ENCODE measurements at places on chromosomes 16 and 17.

DNA sequence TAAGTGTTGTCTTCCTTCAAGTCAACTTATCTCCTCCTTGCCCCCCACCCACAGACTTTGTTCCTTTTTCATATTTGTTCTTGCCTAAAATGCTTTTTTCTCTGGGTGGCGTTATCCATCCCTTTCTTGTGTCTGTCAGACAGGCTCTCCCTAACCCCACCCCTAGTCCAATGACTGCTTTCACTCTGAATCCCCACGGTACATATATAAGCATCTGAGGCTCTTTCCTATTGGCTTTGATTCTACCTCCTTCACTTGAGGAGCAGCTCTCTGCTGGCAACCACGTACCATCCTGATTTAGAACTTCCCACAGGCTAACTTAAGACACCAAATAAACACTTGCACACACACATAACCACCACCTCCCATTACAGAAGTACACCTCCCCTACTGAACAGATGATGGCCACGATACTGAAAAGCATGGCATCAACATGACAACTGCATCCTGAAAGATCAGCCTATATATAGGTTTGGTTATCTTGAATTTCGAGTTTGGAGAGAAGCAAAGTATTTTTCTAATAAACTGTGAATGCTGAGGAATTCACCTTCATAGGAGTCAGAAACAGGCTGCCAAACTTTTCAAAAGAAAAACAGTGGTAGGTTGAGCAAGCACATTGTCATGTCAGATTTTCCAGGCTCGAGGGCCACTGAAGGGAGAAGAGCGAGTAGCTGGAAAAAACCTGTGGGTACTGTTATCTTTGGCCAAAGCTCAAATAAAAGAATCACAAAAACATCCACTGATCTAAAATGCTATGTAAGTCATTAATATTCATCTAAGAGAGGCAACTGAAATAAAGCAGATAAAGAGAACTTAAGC lies 24.3 kb downstream of the STAT3 start:
- DNase-seq: no peak

DNA sequence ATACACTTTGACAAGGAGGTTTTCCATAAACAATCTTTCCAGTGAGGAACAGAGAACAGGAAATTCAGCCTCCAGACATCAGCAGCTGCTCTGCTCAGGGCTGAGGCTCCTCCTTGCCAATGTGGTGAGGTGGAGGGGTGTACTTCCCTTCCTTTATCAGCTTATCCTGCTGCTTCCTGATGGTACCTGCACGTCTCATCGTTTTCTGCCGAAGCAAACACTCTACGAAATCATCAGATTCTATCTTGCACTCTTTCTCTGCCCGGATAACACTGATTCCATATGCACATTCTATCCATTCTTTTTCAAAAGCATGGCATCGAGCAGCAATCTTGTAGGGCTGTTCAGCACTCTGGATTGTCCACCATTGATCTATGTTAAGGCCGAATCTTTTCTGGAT lies 15.4 kb upstream of the SEZ6 start:
- no peak for DNase-seq

DNA sequence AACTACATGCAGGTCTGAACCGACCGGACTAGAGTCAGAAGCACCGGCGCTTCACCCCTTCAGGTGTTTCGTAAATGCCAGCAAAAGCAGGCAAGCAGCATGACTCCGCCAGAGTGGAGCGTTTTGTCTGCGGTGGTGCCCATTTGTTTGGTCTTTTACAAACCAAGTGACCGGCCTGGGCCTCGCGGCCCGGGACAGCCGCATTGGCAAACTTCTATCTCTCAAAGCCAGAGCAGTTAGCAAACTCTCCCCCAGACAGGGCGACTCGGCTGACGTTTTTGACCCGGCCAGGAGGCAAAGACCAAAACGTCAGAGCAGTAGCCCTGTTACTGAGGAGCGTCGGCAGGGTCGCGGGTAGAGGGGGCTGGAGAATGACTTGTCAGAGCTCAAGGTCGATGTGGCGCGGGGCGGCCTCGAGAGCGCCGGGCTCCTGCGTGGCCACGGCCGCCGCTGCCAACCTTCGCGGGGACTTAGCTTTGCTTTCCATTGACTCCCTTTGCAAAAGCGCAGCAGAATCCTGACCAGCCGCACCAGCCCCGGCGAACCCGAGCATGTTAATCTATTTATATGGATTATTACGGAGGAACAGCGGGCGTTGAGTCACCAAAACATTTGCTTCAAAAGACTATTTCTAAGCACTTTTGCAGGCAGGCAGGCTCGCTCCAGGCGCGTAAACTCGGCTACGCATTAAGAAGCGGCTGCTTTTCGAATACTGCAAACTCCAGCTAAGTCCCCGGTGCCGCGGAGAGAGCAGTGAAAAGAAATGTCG lies 763 bp upstream of the SOX9 start:
- no peak for DNase-seq

GRCh38 chr16:73052576-73052975 lies 4.6 kb upstream of the ZFHX3 start:
- DNase-seq: no peak

DNA sequence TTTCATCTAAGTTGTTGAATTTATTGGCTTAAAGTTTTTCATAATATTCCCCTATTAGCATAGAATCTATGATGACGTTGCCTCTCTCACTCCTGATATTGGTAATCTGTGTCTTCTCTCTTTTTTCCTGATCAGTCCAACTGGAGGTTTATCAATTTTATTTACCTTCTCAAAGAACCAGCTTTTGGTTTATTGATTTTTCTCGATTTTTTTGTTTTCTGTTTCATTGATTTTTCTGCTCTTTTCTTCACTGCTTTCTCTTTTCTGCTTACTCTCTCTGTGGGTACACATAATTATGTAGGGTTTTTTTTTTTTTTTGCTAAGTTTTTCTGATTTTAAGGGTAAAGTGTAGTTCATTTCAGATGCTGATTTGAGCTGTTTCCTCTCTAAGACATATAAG lies 29.7 kb downstream of the MRTFB start:
- no peak for DNase-seq

DNA sequence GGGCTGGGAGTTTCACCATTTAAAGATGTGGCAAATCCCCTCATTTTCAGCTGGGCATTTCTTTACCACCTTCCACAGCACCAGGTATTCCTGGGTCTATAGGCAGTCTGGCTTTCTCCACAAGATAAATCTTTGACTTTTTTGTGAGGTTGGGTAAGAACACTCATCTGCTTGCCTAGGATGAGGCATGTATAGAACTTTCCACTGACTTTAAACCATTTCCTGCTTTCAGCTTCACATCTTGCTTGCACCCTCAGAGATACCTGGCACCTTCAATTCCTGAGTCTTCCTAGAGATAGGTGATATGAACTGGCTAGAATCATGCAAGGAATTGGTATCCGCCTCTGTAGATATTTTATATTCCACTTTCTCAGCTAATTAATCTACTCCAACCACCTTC lies 27.9 kb downstream of the SMURF2 start:
- no peak for DNase-seq

DNA sequence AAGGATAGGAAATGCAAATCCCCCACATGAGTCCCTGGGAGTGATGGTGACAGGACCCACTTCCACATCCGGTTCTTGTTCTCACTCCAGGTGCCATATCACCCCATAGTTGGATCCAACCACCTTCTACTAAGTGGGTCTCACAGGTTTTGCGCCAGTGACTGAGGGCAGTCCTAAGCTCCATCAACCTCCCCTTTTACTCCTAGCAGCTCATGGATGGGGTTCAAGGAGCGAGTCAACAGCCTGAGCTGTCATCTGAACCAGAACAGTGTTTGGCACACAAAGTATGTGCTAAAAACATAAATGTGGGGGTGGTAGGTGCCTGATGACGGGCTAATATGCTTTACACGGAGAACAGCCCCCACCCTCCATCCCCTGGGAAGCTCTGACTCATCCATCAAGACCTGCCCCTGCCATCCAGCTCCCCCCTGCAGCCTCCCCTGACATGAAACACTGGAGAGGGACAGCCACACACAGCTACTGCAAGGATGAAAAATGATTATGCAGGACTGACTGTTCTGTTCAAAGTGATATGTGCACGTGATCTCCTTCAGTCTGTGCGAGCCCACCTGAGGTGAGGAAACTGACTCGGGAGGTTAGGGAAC lies 143.2 kb upstream of the CDH5 start:
- no peak for DNase-seq

GRCh38 chr17:48564188-48565021 lies 13.7 kb downstream of the HOXB4 start:
- no peak for DNase-seq

DNA sequence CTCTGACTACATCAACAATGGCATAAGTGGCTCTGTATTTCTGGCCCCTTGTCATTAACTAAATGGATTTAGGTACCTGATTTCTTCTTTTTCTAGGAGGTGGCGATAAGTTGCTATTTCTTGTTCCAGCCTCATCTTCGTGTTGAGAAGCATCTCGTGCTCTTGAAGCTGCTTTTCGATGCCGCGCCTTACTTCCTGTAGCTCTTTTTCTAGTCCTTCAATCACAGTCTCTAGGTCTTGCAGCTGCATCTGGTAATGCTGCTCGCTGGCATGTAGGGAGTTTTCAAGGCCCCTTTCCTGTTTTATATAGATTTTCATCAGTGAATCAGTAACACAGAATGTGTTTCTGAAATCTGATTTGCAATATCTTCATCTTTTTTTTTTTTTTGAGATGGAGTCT lies 5.1 kb downstream of the KRT222 start:
- no peak for DNase-seq

DNA sequence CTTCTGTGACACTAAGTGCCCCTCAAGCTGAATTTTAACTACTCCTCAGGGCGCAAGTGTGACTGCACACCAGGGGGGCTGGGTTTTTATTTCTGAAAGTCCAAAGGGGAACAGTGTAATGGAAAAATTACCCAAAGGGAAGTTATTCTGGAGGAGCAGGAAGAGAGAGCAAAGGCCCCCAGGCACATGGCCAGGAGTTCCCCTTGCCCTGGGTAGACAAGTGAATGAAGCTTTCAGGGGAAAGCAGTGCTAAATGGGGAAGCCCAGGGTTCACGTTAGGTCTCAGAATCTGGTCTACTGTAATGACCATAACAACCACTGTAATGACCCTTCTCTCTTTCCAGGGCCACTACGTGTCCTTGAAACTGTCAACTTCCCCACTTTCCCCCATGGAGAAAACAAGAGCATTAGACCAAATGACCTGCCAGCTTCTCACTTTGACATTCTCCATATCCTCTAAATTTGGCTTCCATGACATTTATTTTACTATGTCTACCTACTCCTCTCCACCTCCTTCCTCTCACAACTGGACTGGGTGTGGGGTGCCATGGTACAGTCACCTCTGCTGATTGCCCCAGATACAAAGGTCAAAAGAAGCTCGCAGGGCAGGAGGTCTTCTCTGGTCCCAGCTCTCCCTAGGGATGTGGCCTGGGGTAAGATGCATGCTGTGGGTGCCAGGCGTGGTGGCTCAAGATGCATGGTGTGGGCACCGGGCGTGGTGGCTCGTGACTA lies 34.1 kb upstream of the MMP2 start:
- DNase-seq: peak; percentile 72

DNA sequence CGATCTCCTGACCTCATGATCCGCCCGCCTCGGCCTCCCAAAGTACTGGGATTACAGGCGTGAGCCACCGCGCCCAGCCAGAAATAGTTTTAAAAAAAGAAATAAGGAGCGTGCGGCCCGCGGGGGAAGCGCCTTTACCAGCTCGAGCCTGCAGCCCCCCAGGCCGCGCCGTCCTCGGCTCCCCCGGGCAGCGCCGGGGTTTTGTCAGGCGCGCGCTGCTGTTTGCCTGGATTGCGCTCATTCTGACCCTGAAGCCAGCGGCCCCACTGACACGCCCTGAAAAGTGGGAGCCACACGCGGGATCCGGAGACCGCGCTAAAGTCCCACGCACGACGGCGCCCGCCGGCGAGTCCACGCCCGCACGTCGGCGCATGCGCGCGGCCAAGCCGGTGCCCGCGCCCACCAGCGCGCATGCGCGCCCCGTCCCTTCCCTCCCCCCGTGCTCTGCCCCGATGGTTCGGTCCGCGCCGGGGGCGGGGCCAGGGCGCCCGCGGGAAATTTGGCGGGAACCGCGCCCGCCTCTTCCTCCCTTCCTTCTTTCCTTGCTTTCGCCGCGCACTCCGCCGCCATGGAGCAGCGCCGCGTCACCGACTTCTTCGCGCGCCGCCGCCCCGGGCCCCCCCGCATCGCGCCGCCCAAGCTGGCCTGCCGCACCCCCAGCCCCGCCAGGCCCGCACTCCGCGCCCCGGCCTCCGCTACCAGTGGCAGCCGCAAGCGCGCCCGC lies at the start of gene CDT1:
Gene CDT1 (plus strand): TSS at position 526 of the 724 bp plus-strand sequence. CDS start 43 bp downstream, at position 569.
- DNase-seq: peak; percentile 82

- DNase-seq: no peak
These were observed 5.5 kb downstream of the GALK1 start for GRCh38 chr17:75759457-75759856.

- DNase-seq: no peak
These were observed 83.6 kb downstream of the SLC5A11 start for GRCh38 chr16:24929409-24929808.

DNA sequence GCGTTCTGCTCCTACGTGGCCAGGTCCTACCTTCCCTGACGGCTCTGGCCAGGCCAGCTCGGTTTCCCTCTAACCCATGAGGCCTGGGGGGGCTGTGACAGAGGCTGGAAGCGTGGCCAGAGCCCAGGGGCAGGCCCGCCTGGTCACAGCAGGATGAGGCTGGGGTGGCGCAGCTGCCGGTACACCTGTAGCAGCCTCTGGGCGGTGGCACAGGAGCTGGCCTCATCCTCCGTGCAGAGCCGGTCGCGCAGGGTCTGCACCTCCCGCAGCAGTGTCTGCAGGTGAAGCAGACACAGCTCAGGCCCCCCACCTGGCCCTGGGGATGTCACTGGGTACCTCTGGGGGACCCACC lies 11.5 kb downstream of the FAAP100 start:
- DNase-seq: no peak

DNA sequence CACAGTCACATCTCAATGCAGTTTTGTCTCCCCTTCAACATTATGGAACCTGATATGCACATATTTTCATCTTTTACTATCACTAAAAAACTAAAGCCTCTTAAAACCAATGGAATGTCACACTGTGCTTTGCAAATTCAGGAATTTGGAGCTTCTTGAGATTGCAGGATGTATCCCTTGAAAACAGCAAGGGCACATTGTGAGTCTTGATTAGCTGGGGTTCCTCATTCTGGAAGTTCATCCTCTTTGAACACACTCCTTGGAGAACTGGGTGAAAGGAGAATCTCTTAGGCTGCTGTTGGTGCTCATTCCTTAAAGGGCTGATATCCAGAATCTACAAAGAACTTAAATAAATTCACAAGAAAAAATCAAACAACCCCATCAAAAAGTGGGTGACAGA lies 21.1 kb upstream of the MYOCD start:
- no peak for DNase-seq

Data from CD4-positive, alpha-beta T cell treated with Interleukin-15 for 1 hour (primary cell).